NCI-H524 treated with DMSO at 0.1 percent for 48 hours (cell line): ENCODE measurements at places on chromosomes 3 and 15.
A peak's percentile ranks its signal among the peaks of the same experiment; 100 is the strongest.

- DNase-seq = no peak
Observed at GRCh38 chr15:75669191-75669878, 21.6 kb downstream of the SNX33 start.

GRCh38 chr15:96747291-96747690 is 416.8 kb downstream of the NR2F2 start:
- no peak for DNase-seq

DNA sequence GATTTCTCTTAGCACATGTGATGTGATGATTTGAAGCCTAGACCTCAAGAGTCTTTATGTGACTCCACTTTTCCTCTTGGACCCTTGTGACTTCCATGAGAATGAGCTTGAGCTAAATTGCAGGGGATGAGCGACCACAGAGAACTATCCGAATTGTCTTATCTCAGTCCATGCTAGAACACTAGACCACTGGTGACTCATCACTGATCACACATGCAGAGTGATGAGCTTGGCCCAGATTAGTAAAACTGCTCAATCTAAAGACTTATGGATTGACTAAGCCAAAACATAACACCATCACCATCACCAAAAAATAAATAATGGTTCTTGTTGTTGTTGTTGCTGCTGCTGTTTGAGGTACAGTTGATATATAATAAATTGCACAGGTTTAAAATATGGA is 114.1 kb upstream of the CFAP20DC start:
- DNase-seq = no peak

GRCh38 chr3:133453383-133453782 is 53.5 kb downstream of the BFSP2 start:
- DNase-seq = no peak

DNA sequence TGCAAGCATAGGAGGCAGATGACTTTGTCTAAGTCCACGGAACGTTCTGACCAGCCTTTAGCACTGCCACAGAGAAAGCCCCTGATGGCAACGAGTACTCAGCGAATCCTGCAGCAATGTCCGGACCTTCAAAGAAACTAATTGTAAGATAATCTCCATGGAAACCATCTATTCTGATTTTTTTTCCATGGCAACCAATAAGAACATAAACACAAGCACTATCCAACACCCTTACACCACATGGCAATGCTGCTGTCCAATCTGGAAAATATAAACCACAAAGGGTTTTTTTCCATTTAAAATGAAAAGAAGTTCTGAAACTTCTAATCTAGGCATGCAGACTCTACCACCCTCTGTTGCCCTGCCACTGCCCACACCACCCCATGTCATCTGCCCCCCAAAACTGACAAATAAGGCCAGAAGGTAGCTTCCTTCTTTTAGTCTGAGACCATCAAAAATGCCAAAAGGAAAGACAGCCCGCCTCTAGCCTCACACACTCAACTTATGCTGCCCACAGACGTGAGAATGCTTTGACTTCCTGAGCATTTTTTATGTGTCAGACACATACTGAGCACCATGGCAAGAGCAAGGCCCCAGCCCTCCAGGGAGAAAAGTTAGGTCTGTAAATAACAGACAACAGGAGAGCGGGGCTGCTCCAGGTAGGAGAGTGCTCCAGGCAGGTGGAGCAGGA is 44.5 kb downstream of the POC1A start:
- no peak for DNase-seq

DNA sequence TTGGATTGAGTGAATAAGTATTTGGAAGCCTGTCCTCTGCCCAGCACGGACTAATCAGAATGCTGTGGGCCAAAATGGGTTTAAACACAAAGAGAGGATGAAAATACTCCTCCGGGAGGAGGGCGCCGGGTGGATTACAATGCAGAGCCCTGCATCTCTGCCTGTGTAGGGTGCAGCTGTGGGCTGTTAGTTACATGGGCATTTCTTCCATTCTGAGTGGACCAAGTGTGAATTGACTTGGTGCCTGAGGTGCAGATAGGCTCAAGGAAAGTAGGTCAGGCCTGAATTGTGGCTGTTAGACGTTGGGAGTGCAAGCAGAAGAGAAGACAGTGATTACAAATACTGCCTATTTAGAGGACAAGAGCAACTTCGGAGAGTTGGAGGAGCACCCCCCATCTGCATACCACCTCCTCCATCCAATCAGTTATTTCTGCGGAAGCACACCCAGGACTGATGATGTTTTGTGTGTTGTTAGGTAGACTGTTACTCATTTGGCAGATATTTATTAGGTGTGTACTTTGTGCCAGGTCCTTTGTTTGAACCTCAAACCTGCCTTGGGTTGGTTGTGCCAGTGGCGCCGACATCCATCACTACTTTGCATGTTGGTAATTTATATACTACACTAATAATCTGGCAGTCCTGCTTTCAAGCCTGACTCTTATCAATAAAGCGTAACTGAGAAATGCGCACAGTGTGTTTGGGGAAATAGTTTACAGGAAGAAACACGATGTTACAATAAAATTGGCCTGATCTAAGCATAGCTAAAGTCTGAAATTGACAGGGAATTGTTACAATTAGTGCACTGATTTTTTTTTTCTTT is 33.0 kb downstream of the PTPRG start:
- DNase-seq = no peak

DNA sequence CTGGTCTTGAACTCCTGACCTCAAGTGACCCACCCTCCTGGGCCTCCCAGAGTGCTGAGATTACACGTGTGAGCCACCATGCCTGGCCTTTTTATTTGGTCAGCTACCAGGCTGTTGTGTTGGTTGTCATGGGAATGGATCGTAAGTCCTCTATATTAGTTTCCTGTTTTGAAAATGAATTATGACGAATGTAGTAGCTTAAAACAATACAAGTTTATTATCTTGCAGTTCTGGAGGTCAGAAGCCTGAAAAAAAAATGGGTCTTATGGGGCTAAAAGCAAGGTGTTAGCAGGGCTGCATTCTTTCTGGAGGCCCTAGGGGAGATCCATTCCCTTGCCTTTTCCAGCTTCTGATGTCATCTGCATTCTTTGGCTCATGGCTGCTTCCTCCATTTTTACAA is 25.1 kb upstream of the HERC1 start:
- no peak for DNase-seq

- DNase-seq = no peak
Observed at GRCh38 chr3:9664119-9664751, 14.9 kb downstream of the MTMR14 start.

GRCh38 chr3:25103391-25103790 is 324.7 kb upstream of the RARB start:
- no peak for DNase-seq

GRCh38 chr15:69117431-69117871 is 43.0 kb upstream of the GLCE start:
- no peak for DNase-seq

DNA sequence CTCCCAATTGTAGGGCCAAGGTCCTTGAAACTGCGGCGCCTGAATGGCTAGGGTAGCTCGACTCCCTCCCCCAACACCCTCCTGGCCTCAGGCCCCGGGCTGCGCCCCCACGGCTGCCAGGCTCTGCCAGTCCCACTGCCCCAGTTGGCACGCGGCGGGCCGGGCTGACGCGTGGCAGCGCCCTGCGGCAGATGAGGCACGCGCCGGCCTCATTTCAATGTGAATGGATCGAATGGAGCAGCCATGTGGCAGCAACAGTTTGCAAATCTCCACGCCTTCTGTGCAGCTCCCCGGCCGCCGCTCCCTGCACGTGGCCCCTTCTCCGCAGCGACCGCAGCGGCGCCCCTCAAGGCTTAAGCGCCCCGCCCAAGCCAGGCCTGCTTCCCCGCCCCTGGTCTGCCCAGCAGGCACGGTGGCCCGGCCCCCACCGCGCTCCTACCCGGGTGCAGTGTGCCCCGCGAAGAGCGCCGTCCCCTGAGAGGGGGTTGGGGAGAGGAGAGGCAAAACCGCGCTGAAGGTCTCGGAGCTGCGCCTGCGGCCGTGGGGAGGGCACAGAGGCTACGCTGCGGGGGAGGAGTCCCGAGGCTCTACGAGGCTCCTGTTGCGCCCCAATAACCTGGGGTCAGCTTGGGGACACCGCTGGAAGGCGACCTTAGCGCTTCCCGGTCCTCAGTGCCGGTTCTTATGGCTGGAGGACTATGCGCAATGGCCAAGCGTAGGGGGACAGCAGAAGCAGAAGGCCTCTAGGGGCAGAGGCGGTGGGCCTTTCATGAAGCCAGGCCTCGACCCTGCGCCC is 3.1 kb upstream of the DLL4 start:
- DNase-seq = peak; percentile 52

GRCh38 chr15:93587059-93587521 is 498.1 kb upstream of the RGMA start:
- DNase-seq = no peak

- no peak for DNase-seq
Observed at GRCh38 chr3:188316021-188316722, 162.2 kb downstream of the LPP start.

- no peak for DNase-seq
Observed at GRCh38 chr15:100926971-100927756, 8.0 kb downstream of the LRRK1 start.

- DNase-seq = no peak
Observed at GRCh38 chr15:31162721-31163510, 61.4 kb upstream of the TRPM1 start.

DNA sequence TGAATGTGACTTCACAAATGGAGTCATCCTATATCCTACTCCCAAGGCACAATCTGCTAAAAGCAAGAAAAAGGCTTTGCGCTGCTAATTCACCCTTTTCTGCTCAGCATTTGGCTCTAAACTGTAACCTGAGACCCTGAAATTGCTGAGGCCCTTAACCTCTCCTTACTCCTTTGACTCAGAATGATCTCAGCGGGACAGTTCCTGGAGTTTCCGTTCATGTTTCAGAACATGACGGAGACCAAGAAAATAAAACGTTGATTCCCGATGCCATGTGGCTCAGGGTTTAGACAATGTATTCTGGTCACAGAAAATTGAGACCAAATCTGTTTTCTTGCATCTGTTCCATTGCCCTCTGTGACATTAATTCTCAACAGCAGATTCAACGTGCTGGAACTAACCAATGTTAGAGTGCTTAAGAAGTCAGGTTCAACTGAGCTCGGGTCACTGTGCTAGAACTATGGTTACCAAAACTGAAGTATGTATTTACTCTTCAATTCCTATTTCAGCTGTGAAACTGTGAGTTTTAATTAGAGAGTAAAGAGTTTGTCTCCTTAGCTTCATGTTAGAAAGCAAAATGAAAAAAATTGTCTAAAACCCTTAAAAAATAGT is 45.4 kb upstream of the TMC3 start:
- peak; percentile 82 for DNase-seq

- peak; percentile 19 for DNase-seq
Observed at GRCh38 chr15:42919799-42920518, 619 bp downstream of the TTBK2 start.

GRCh38 chr3:20073683-20074082 is 33.4 kb downstream of the KAT2B start:
- no peak for DNase-seq
